ENCODE measurements at places on chromosomes 2 and 18.
A peak's percentile ranks its signal among the peaks of the same experiment; 100 is the strongest.

DNA sequence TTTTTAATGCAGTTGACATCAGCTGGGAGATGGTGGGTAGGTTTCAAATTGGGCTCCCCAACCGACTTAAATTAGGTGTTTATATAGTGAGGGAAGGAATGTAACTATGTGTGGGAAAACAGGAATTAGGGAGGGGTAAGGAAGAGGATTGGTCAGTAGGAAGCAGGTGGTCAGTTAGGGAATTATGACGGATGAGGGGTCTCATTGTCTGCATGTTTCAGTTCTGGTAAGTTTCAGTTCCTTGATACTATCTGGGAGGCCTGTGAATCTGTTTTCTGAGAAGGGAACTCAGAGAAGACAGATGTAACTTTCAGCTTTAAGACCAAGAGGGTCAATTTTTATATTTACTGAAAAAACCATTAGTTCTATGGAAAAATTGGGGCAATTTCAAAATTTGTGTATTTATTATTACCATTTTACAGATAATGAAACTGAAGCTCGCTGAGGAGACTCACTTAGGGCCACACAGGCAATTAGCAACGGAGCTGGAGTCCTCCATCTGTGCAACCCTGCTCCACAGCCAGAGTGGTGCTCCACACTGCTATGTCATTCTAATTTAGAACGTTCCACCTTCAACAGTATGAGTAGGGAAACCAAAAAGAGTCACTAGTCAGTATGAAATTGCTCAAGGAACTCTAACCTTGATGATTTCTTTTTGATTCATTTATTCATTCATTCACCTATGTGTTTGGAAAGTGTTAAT lies 36.0 kb upstream of the CCDC195 start:
- no peak overlapping the region for H3K27ac ChIP-seq
- no peaks in the 10 kb centered on the region for H3K27me3 ChIP-seq

GRCh38 chr2:60426341-60426740 lies 127.1 kb downstream of the BCL11A start:
- H3K4me1 ChIP-seq, result peaks cover 3% of the 10 kb centered on the region
- H3K4me3 ChIP-seq, result no peak overlapping the region
- H3K36me3 ChIP-seq, result no peaks in the 10 kb centered on the region
- DNase-seq, result no peak
- H3K27ac ChIP-seq, result no peak overlapping the region
- H3K27me3 ChIP-seq, result no peaks in the 10 kb centered on the region

GRCh38 chr2:23158306-23158705 lies 226.7 kb upstream of the KLHL29 start:
- peaks cover 5% of the 10 kb centered on the region for H3K4me1 ChIP-seq
- no peak overlapping the region for H3K27ac ChIP-seq
- H3K4me3 ChIP-seq, result no peak overlapping the region
- H3K27me3 ChIP-seq, result no peaks in the 10 kb centered on the region
- no peaks in the 10 kb centered on the region for H3K36me3 ChIP-seq

- H3K27ac ChIP-seq, result no peak overlapping the region
- no peaks in the 10 kb centered on the region for H3K36me3 ChIP-seq
- no peak for DNase-seq
Measured at GRCh38 chr2:37526323-37526722, 145.1 kb downstream of the CDC42EP3 start.

DNA sequence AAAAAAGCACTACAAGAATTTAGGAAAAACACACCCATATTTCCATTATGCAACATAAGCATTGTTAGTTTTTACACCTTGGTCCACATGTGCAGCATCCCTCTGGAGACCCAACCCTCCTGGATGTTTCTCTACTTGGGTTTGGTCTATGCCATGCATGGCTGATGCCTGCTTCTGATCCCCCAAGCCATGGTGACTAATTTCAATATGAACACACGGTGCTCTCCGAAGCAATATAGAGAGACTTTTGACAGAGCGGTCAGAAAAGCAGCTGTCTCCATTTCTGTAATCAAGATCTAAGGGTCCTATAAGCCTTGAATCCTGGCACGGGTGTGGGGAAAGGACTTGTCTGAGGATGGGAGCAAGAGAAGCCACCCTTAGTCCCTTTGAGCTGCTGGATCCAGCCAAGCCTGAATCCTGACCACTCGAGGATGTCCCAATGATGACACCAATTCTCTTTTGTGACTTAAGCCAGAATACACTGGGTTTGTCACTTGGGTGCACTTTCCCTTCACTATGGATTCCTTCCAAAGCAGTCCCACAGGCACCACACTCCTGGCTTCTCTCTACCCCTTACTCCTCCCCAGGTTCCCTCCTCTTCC lies 91.5 kb downstream of the ACTR2 start:
- H3K27ac ChIP-seq, result no peak overlapping the region
- DNase-seq, result no peak
- H3K27me3 ChIP-seq, result no peaks in the 10 kb centered on the region
- H3K36me3 ChIP-seq, result peaks cover 13% of the 10 kb centered on the region

DNA sequence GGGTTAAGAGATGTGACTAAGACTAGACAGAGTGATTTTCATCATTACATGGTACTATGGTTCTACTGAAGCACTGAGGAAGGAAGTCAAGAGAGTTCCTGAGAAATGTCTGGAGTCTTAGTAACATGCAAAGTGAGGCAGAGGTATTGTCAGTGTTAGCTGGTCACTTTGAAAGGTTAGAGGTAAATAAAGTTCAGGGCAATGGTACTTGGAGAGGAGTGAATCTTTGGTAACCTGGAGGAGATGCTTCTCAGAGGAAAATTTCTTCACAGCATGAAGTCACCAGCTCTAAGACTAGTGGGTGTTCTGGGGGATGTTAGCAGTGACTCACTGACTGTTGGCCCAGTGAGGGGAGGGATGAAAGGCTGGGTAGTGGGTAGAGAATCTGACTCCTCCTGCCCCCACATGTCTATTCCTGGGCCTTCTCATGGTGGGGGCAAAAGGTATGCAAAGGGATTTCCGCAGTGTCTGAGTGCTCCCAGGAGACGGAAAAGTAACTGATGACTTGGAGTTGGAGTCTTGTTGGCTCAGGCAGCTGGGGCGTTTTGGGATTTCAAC lies 23.3 kb upstream of the IL1RN start:
- H3K27ac ChIP-seq, result no peak overlapping the region
- DNase-seq, result no peak
- H3K27me3 ChIP-seq, result no peaks in the 10 kb centered on the region
- H3K36me3 ChIP-seq, result no peaks in the 10 kb centered on the region
- H3K4me1 ChIP-seq, result no peaks in the 10 kb centered on the region

- H3K4me1 ChIP-seq, result no peaks in the 10 kb centered on the region
- no peaks in the 10 kb centered on the region for H3K27me3 ChIP-seq
Measured at GRCh38 chr2:145563741-145564615, 1044.1 kb upstream of the ZEB2 start.

DNA sequence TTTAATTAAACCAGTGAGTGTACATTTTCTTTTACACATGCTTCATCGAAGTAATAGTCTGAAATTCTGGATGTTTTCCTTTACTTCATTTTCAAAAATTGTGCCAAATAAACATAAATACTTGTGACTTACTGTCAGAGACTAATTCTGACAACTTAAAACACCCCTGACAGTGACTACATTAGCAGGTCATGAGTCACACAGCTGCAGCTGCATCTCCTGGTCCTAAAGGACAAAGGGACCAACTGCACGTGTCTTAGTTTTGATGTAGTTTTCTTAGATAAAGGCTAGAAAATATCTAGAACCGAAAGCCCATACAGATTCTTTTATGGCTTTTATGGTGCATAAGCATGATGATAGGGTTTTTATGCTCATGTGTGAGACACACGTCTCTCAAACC lies 29.6 kb upstream of the DSC3 start:
- H3K27me3 ChIP-seq, result no peaks in the 10 kb centered on the region
- no peaks in the 10 kb centered on the region for H3K36me3 ChIP-seq
- no peaks in the 10 kb centered on the region for H3K4me1 ChIP-seq

DNA sequence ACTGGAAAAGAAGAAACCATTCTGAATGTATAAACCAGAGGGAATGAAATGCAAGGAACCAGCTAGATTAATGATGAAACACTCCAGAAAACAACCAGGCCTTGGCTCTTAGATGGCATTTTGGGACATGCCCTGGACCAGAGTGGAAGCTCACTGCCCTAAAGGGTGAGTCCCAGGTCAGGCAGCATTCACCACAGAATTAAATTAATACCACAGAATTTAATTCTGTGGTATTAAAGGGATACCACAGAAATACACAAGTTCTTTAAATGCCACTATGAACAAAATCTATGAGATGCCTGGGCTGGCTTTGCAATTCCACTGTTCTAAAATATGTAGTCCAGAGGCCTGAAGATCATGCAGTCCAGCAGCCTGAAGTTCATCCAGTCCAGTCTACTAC lies 122.3 kb upstream of the KYNU start:
- no peak for DNase-seq
- H3K27ac ChIP-seq, result no peak overlapping the region
- H3K4me3 ChIP-seq, result no peak overlapping the region
- H3K27me3 ChIP-seq, result no peaks in the 10 kb centered on the region
- H3K36me3 ChIP-seq, result no peaks in the 10 kb centered on the region

- peaks cover 20% of the 10 kb centered on the region for H3K36me3 ChIP-seq
- H3K27ac ChIP-seq, result no peak overlapping the region
Measured at GRCh38 chr18:62899534-62899933, 184.2 kb downstream of the PHLPP1 start.

GRCh38 chr18:8757396-8757997 lies 52.1 kb downstream of the MTCL1 start:
- peaks cover under 1% of the 10 kb centered on the region for H3K36me3 ChIP-seq
- DNase-seq, result no peak
- no peaks in the 10 kb centered on the region for H3K27me3 ChIP-seq
- H3K4me3 ChIP-seq, result no peak overlapping the region

DNA sequence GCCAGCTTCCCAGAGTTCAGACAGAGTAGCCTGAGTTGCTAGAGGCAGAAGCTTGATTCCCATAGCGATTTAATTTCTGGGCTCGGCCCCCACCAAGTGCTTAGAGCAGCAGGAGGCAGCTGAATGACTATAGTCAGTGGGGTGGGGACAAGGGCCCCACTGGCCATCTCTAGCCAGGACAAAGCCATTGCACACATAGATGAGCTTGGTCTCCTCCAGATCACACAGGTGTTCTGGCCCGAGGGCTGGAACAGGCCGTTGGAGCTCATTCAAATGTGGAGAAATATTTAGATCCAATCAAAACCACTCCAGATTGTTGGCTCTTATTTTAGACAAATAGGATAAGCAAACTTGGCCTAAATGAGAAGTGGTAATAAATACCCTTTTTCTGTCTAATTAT lies 287.3 kb upstream of the NCKAP5 start:
- no peak overlapping the region for H3K27ac ChIP-seq
- no peak overlapping the region for H3K4me3 ChIP-seq
- no peak for DNase-seq
- no peaks in the 10 kb centered on the region for H3K4me1 ChIP-seq
- H3K27me3 ChIP-seq, result no peaks in the 10 kb centered on the region
- H3K36me3 ChIP-seq, result no peaks in the 10 kb centered on the region

GRCh38 chr2:129502781-129503180 lies 476.7 kb upstream of the RAB6C start:
- no peak overlapping the region for H3K27ac ChIP-seq
- no peak for DNase-seq
- H3K36me3 ChIP-seq, result no peaks in the 10 kb centered on the region
- H3K4me3 ChIP-seq, result no peak overlapping the region
- no peaks in the 10 kb centered on the region for H3K27me3 ChIP-seq

GRCh38 chr2:48249631-48250473 lies 280.1 kb upstream of the STON1 start:
- peaks cover 6% of the 10 kb centered on the region for H3K4me1 ChIP-seq
- no peak overlapping the region for H3K4me3 ChIP-seq
- H3K27me3 ChIP-seq, result no peaks in the 10 kb centered on the region
- no peaks in the 10 kb centered on the region for H3K36me3 ChIP-seq
- DNase-seq, result peak; percentile 39

- H3K4me3 ChIP-seq, result no peak overlapping the region
- H3K27ac ChIP-seq, result no peak overlapping the region
- no peak for DNase-seq
Measured at GRCh38 chr18:63784787-63785452, 9.7 kb downstream of the SERPINB7 start.

- peaks cover 4% of the 10 kb centered on the region for H3K4me1 ChIP-seq
- H3K36me3 ChIP-seq, result peaks cover under 1% of the 10 kb centered on the region
- no peaks in the 10 kb centered on the region for H3K27me3 ChIP-seq
Measured at GRCh38 chr2:148920559-148920958, 45.5 kb downstream of the KIF5C start.

GRCh38 chr2:72330652-72331051 lies 183.0 kb upstream of the CYP26B1 start:
- H3K27ac ChIP-seq, result no peak overlapping the region
- DNase-seq, result no peak
- H3K36me3 ChIP-seq, result no peaks in the 10 kb centered on the region
- no peaks in the 10 kb centered on the region for H3K27me3 ChIP-seq
- H3K4me1 ChIP-seq, result no peaks in the 10 kb centered on the region

GRCh38 chr2:214126135-214126534 lies 284.7 kb upstream of the VWC2L start:
- no peak overlapping the region for H3K27ac ChIP-seq
- no peak for DNase-seq
- no peaks in the 10 kb centered on the region for H3K4me1 ChIP-seq
- H3K36me3 ChIP-seq, result no peaks in the 10 kb centered on the region
- no peaks in the 10 kb centered on the region for H3K27me3 ChIP-seq

Data from spinal cord (tissue), 10 donors.